ENCODE measurements at places on chromosomes 7 and 10.

DNA sequence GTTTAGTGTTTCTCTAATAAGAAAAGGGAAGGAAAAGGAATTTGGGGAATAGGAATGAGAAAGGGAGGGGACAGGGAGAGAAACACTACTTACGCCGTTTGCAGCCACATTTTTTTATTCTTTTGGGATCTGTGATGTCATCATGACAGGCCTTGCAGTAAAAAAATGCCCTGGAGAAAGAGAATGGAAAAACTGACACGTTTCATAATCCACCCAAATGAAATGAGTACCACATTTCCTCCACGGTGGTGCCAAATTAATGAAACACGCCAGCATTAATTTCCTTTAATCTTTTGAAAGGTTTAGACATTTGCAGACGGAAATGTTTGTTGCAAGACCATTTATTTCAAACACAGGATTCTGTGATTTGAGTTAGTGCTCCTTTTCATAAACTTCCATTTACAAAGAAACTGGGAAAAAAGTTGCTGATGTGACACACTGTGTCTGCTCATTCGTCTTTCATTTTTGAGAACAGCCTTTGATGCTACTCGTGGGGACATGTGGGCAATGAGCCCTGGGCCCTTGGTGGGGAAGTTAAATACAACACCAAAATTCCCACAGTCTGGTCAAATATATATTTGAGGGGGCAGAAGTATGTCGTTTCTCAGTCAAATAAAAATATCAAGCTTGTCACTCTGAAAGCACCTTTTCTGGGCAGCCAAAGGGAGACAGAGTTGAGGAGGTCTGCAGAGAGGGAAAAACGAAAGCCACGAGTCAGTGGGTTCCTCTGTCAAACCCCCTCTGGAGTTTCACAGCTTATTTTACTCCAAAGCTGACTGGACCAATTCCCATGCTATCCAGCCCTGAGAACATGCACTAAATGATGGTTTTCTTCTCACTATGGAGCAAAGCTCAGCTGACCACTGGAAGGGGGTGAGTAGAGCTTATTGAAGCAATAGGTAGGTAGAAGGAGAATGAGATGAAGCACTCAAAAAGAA is 625.5 kb downstream of the KCNMA1 start:
- DNase-seq: no peak

DNA sequence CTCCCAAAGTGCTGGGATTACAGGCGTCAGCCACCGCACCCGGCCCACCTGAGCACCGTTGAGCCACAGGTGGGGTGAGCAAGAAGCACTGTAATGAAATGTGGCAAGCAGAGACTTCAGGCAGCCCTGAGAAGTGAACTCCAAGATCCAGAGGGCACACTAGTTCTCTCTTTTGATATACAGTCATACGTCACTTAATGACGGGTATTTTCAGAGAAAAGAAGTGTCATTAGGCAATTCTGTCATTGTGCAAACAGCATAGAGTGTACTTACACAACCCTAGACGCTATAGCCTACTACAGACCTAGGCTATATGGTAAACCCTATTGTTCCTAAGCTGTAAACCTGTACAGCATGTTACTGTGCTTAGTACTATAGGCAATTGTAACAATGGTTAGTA is 7.9 kb downstream of the PANK1 start:
- DNase-seq: no peak

DNA sequence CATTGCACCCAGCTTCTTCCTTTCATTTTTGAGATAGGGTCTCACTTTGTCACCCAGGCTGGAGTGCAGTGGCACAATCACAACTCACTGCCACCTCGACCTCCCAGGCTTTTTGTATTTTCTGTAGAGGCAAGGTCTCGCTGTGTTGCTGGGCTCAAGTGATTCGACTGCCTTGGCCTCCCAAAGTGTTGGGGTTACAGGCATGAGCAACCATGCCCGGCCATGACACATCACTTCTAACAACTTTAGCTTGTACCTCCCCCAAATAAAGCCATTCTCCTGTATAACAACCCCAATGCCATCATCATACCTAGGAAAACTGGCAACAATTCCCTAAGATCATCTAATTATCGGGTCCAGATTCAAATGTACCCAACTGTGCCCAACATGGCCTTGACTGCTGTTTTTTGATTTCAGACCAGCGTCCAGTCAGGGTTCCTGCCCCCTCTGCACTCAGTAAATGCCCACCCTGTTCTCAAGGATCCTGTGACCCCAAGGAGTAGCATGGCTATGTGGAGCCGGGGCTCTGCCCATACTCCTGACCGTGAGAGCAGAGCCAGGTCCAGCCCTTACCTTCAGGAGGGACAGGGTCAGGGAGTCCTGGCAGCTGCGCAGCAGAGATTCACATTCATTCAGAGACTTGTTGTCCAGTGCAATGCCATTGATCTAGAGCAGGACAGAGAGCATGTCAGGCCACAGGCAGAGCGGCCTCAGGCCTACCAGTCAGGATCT is 102.6 kb downstream of the DLG5 start:
- DNase-seq: no peak

DNA sequence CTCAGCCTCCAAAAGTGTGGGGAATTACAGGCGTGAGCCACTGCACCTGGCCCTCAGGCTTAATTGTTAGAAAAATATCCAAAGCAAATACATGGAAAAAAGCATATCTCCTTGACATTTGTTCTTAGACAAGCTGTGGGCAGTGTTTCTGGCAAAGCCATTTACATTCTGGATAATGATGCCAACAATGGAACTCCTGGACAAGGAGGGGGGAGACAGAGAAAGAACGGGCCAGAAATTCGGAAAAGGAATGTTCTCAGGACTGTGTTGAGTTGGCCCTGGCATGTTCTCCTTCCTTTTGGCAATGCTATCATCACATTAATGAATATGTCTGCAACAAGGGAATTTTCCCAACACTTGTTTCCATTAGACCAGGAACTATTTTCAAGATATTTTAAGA is 88.7 kb downstream of the UBE2H start:
- no peak for DNase-seq

DNA sequence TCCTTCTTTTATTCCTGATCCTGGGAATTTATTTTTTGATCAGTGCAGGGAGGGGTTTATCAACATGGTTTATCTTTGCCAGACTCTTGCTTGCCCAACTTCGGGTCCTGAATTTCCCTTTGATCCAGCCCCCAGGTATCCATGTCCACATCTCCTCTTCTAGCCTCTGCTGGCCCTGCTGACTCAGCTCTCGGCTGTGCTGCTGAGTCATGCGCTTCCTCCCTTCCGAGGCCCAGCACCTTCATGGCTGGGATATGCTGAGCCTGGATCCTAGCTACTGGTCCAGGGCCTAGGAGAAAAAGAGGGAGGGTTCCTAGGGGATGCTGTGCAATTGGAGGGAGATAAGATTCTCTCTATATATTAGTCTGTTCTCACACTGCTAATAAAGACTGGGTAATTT is 380.7 kb upstream of the SHH start:
- DNase-seq: no peak

DNA sequence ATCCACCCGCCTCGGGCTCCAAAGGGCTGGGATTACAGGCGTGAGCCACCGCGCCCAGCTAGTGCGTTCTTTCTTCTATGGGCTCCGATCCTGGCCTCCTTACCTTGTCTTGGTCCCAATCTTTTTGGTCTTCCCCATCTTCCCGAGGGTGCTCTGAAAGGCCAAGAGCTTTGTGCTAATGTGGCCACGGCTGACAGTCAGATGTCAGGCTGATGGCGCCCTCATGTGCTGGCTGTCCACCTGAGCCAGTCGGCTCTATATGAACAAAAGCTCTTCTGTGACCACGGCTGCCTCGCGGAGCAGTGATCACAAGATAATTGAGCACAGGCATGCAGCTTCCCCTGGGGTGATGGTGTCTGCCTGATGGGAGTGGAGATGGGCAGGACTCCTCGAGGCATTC is 11.0 kb upstream of the AHCYL2 start:
- no peak for DNase-seq
